ENCODE measurements at places on chromosomes 11 and 22.
A peak's percentile ranks its signal among the peaks of the same experiment; 100 is the strongest.

DNA sequence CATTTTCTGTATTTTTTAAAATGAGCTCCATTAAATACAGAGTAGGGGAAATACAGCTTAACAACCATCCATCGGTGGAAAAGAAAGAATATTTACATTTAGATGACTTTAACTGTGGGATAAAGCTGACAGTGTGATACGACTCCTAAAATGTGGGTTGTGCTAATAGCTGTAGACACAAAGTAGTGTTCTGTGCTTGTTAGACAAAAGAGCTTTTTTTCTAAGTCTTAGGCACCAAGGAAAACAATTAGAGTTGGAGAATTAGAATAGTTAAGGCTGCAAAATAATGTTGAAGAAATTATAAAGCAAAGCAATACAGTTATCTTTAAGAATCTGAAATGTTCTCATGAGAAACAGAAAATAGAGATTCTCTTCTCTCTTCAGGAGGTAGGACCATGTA, 307.7 kb upstream of the KIRREL3 start:
- DNase-seq, result no peak

GRCh38 chr11:57546451-57546850, 9.1 kb downstream of the SMTNL1 start:
- no peak for DNase-seq

DNA sequence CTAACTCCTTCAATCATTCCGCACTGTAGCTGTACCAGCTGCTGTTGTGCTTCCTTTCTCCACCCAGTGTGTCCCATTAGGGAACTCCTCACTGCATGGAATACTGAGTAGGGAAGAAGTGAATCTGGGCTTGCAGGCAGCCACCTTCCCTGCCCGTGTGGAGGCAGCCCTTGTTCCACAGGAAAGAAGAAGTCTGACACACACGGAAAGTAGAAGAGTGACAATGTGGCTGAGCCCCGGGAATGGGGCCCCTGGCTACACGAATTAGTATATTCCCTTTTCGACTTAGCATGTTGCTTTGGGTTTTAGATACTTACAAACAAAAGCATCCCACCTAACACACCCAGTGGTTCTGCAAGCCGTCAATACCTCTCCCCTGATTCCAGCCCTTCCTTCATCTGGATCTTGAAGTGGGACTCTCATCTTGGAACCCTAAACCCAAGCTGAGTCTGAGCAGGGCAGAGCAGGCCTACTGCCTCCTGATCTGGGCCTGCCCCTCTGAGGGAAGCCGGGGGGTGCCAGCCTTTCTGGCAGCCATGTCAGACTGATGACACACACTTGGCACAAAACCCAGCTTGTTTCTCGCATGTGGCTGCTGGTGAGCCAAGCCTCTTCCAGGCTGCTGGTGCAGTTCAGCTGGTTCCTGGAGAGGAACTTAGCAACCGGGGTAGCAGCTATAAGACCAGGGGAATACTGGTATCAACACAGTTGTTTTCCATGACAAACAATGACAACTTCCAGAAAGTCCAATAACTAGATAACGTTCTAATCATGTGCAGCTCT, 71.6 kb downstream of the C11orf58 start:
- peak; percentile 75 for DNase-seq

- peak; percentile 62 for DNase-seq
These were observed 15.3 kb upstream of the ZBTB16 start for GRCh38 chr11:114044042-114044871.

GRCh38 chr11:124879493-124880289, 14.5 kb downstream of the ROBO3 start:
- DNase-seq, result no peak

DNA sequence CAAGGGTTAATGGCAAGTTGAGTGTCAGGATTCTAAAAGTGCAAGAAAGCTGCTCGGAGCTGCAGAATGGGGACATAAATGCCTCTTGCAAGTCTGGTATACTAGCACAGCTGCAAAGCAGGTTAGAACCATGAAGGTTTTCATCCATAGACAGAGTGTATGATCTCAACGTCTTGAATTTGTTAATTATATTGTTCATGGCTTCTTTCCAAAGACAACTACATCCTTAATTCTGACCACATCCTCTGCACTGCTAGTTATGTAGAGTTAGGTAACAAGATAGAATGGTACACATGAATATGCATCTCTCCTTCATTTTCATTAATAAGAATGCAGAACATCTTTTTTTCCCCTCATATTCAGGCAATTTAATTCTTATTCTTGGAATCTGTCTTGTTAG, 34.2 kb downstream of the EXPH5 start:
- DNase-seq, result no peak

- DNase-seq, result no peak
These were observed 32.9 kb upstream of the GAL start for GRCh38 chr11:68651208-68651984.

GRCh38 chr11:77661670-77662069, 24.1 kb upstream of the CLNS1A start:
- no peak for DNase-seq

DNA sequence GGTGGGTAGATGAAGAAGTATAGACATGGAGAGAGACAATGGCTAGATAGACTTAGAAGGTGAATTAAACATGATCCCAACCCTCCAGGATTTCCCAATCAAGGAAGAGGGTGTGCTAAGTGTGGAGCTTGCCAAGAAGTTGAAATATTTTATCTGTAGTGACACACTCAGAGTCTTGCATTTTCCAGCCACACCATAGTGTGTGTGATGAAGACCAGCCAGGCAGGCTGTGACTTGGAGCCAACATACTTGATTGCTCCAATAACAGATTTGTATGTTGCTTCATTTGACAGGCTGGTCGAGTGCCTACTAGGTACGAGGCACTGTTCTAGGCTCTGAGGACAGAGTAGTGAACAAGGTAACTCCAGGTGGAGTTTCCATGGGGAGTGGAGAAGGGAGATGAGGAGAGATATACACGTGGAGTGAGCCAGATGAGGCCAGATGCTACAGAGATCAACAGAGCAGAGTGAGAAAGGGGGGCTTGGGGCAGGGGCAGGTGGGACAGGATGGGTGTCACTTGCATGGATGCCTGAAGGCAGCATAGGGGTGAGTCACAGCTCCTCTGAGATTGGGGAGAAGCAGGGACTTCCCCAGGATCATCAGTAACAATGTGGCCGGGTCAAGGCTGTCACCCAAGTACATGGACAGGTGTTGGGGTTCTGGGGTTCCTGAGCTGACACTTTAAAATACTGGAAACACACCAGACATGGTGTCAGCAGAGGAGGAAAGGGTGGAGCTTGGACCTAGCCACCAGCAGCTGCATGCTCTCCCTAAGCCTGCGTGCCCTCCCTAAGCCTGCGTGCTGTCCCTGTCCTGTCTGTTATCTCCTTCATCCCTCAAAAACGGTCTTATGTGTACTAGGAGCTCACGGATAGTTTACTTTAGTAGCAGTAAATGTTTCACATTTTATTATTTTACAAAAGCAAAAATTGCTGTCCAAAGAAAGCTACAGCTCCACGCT, 23.6 kb downstream of the PDGFB start:
- peak; percentile 71 for DNase-seq

DNA sequence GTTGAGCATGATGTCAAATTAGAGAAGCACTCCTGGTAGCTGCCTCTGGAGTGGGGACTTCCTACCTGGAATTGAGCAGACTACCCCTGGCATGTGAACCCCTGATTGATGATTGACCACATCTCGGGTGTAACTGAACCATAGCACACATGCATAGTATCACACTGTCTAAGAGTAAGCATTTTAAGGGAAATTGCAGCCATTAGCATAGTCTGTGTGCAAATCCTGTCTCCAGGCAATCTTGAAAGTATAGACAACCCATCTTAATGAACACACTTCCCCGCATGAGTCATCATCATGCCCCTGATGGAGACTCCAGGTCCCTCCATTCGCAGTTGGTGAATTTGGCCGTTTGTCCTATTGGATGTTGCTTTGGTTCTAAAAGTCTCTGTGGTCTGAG, 131.3 kb downstream of the C11orf91 start:
- no peak for DNase-seq

DNA sequence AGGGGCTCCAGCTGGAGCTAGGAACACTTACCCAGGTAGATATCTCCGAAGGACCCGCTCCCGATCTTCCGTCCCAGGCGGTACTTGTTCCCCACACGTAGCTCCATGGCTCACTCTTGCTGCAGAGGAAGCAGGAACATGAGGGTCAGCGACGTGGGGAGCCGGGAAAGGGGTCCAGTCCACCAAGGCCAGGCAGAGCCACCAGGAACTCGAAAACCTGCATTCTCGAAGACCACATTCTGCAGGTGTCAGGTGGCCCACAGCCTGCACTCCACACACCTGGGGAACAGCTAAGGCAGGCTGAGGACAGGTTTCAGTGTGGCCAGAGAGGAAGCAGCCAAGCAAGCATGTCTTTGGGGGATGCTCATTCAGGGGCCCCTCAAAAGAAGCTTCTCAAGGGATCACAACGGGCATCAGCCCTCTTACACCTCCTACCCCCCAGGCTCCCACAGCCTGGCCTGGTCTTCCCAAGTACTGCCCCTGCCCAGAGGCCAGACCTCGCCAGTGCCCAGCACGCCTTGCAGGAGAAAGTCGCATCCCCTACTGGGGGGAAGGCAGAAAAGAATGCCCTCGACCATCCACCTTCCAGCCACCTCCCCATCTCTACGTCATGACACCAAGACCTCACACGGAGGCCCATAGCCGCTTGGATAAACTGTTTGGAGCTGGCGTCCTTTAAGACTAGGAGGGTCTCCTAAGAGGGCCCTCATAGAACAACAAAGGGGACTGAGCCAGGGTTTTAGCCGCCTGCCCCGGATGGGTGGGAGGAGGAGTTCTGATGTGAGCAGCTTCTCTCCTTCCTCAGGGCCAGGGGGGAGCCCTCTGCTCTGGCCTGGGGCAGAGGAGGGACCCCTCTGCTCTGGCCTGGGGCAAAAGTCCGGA, 2.9 kb downstream of the CSNK1E start:
- no peak for DNase-seq

DNA sequence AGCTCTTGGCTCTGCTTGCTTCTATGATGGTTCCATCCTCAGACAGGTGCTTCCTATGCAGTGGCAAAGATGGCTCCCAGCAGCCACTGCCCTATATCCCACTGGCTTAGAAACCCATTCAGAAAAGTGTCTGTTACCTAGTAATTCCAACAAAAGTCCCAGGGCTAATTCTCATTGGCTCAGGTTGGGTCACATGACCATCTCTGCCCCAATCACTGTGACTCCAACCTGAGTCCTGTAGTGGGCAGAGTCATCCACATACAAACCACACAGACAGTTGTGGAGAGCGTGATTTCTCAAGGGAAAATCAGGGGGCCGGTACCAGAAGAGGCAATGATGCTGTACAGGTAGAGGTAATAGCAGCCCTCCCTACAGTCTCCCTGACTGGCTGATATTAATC, 67.5 kb downstream of the LHFPL7 start:
- DNase-seq, result no peak

GRCh38 chr11:120034881-120035630, 102.9 kb downstream of the TRIM29 start:
- no peak for DNase-seq

DNA sequence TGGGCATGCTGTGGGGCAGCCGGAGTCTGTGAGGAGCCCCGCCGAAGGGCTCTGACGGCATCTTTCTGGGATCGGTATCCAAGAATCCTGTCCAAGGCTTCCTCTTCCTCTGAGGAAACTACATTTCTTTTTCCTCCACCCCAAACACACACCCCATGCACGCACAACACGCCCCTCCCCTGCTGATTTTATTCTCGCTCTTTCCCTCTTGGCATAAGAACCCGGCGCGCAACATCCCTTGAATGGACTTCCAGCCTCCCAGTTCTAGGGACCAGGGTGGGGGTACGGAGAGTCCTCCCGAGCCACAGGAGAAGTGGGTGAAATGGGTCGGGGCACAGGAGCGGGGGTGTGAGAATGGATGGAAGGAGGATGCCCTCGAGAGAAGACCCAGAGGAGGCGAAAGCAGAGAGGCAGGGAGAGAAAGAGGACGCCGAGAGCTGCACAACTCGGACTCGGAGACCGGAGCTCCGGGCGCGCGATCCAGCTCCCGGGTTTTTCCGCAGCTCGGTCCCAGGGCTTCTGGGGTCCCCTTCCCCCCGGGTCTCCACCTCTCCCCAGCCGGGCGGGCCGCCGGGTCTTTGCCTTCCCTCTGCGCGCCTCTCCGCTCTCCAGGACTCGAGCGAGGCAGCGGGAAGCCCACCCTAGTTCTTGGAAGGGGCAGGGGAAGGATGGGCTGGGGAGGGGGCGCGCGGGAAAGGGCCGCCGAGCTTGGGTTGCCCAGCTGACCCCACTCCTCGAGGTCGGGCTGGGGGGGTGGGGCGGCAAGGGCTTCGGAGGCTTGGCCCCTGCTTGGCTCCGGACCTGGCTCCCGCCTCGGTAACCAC, 1.5 kb upstream of the LARGE1 start:
- DNase-seq, result peak; percentile 67

DNA sequence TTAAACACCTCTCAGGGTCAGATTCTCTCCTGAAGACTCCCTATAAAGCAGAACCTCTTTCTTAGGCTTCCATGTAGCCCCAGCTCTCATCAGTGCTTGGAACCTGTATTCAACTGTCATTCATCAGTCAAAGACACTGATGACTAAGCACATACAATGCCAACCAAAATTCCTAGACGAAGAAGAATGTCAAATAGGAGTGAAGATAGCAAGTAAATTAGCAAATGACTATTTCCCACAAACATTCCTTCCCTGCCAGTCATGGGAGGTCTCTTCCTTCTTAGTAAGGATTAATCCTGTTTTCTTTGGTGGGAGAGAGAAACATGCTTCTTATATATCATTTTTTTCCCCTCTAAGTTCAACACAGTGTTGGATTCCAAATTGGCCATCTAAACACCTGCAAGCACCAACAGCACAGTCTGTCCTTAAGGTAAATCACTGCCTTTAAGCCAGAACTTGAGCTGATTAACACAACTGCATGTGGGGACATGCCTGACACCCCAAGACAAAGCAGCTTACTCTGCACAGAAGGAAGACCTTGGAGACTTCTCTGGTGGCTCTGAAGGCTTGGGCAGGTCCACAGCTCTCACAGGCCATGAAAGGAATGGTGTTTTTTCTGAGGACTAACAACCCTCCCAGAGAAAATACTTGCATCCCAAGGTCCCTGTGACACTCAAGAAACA, 47.5 kb upstream of the ME3 start:
- no peak for DNase-seq

GRCh38 chr22:46665151-46665695, 45.0 kb downstream of the GRAMD4 start:
- no peak for DNase-seq

DNA sequence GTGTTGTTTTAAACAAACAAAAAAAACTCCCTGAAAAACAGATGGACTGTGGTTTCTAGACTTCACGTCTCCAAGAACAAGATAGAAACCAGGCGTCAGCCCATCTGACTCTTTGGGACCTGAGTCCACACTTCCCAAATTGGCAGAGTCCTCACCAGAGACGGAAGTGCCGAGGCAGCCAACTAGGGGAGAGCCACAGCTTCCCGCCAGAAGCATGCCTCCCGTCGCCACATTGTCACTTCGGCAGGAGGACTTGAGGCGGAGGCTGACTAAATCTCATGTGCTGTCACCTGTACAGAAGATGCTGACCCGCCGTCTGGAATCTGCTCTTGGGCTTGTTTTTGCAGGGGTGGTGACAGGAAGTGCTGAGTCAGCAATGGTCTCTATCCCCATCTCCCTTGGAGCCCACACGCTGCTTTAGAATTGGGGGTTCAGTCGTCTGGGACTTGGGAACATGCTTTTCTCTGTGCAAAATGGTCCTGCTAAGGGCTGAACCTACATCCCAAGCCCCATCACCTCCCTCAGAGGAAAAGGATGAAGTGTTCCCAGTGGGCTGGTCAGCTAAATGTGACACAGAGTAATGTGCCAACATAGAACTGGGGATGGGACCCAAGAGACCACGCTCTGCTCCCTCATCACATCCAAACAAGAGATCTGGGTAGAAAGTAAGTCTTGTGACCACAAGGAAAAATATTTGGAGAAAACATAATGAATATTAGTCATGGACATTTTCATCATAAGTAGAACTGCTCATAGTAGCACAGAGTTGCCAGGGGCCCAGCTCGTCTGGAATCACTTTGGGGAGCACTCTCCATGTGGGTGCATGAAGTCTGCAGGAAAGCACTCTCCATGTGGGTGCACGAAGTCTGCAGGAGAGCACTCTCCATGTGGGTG, 152.9 kb downstream of the SNX19 start:
- DNase-seq, result no peak
